CD4-positive, alpha-beta T cell (primary cell): ENCODE measurements at places on chromosomes 11 and 22.

- DNase-seq = no peak
These were observed 39.3 kb downstream of the ETS1 start for GRCh38 chr11:128547946-128548648.

DNA sequence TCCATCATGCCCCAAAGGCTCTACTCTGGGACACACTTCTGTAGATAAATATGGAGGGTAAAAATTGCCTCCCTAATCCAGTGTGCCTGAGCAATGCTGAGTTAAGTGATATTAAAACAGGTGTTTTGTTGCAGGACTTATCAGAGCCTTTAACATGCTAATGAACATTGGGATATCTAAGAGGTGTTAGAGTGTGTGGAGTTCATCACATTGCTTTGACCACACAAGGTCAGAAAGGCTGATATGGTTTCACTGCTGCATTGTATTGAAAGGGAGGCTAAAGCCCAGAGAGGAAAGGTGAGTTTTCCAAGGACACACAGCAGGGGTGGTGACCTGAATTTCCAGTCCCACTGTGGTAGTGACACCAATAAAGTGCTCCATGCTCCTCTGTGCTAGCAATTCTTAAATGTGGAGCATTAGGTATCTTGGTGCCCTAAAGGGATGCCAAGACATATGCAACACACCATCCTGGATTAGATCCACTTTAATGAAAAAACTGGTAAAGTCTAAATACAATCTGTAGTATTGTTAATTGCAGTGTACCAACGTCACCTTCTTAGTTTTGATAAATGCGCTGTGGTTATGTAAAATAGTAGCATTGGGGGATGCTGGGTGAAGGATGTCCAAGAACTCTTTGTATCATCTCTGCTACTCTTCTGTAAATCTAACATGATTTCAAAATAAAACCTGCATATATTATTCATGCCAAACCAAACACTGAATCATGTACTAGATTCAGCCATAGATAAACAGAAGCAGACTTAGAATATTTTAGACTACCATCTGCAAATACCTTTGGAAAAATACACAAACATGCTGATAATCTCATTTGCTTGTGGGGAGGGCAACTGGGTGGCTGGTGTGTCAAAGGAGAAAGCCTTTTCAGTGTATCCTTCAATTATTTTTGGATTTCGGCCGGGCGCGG lies 45.8 kb downstream of the MIAT start:
- DNase-seq = no peak

GRCh38 chr11:8252388-8252787 lies 11.3 kb downstream of the LMO1 start:
- DNase-seq = no peak

DNA sequence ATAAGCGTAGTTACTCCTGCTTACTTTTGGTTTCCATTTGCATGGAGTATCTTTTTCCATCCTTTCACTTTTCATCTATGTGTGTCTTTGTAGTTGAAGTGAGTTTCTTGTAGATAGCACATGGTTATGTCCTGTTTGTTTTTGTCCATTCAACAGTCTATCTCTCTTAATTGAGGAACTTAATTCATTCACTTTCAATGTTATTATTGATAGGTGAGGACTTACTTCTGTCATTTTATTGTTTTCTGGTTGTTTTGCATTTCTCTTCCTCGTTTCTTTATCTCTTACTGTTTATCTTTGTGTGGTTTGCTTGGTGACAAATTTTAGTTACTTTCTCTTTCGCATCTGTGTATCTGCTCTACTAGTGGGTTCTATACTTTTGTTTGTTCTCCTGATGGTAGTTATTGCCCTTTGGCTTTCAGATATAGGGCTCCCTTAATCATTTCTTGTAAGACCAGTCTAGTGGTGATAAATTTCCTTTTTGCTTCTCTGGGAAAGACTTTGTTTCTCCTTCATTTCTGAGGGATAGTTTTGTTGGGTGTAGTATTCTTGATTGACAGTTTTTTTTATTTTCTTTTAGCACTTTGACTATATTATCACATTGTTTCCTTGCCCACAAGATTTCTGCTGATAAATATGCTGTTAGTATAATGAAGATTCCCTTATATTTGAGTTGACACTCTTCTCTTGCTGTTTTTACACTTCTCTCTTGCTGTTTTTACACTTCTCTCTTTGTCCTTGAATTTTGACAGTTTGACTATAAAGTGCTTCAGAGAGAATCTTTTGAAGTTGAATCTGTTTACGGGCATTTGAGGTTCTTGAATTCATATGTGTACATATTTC lies 9.0 kb upstream of the RAG1 start:
- no peak for DNase-seq

GRCh38 chr11:120635136-120635810 lies 123.7 kb downstream of the GRIK4 start:
- DNase-seq = no peak

DNA sequence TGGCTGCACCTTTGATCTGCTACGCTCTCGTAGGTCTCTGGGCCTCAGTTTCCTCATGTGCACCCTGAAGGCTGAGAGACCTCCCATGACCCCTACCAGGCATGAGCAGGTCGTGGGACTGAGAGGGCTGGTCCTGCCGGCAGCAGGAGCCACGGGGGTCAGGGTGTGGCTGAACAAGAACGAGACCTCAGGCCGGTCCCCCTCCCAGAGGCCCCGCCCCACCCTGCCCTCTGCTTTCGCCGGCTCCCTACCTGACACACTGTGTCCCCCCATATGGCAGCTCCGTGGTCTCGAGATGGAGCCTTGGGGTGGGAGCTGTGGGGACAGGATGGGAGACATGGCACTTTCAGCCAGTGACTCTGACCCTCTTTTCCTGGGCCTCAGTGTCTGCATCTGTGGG lies 40.6 kb downstream of the CDKN1C start:
- no peak for DNase-seq

- no peak for DNase-seq
These were observed 65.8 kb upstream of the MYOD1 start for GRCh38 chr11:17653611-17654010.

DNA sequence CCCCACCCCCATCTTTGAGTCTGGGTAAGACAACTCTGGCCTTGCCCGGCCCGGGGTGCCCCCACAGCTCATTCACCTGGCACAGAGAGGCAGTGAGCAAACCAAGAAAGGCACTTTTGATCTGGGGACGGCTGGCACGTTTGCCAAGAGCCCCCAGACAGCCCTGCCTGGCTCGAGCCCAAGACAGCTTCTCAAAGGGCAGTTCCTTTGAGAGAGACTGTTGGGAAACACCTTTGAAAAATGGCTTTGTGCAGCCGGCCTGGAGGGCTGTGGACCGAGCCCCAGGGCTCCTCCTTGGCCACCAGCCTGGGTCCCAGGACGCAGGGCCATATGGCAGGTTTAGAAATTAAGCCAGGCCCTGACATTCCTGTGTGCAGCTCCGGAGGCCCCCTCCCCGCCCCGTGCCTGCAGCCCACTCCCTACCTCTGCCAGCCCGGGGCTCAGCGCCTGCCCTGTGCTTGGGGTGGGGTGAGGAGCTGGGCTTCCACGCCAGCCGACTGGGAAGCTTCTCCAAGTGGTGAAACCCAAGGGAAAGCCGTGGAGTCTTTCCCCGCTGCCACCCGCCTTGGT lies 50.2 kb upstream of the SMIM38 start:
- DNase-seq = no peak

- peak; percentile 28 for DNase-seq
These were observed 829 bp upstream of the ZBED5 start for GRCh38 chr11:10858439-10859325.

- no peak for DNase-seq
These were observed 64.5 kb downstream of the MACROD1 start for GRCh38 chr11:64101461-64101860.

GRCh38 chr22:46052801-46053562 lies 76.0 kb upstream of the WNT7B start:
- no peak for DNase-seq

DNA sequence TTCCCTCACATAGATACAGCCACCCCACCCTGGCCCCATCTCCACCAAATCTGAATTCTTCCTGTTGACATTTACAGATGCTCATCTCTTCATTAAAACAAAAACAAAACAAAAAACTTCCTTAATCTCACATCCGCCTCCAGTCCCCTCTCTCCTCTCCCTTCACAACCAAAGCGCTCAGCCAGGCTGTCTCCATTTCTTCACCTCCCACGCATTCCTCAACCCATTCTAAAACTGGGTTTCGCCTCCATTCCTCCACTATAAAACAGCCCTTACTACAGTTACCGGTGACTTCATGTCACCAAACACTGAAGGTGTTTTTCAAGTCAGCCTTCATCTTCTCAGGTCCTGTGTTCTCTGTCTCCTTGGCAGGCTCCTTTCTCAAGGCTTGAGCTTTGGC lies 9.6 kb downstream of the BACE1-AS start:
- no peak for DNase-seq

DNA sequence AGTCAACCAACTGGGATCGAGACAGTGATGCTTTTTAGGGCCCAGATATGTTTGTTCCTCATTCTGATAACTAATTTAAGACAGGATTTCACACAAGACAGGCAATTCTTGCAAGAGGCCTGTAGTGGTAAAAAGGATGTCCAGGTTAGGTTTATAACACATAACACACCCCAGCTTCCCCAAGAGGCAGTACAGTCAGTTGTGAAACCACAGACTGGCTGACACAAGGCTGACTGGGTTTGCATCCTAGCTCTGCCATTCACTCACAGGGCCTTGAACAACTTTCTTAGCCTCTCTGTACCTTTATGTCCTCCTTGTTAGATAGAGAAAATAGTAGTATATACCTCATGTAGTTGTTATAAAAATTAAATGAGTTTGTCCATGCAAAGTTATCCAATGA lies 55.0 kb upstream of the PTH start:
- no peak for DNase-seq

- no peak for DNase-seq
These were observed 321.1 kb downstream of the CADM1 start for GRCh38 chr11:115183136-115183535.
